Anterior cingulate cortex (tissue), 58 donors: ENCODE measurements at places on chromosomes 16 and 17.

- no peak for DNase-seq
These were observed 7.6 kb downstream of the CBX8 start for GRCh38 chr17:79788989-79789942.

DNA sequence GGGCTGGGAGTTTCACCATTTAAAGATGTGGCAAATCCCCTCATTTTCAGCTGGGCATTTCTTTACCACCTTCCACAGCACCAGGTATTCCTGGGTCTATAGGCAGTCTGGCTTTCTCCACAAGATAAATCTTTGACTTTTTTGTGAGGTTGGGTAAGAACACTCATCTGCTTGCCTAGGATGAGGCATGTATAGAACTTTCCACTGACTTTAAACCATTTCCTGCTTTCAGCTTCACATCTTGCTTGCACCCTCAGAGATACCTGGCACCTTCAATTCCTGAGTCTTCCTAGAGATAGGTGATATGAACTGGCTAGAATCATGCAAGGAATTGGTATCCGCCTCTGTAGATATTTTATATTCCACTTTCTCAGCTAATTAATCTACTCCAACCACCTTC lies 27.9 kb downstream of the SMURF2 start:
- no peak for DNase-seq

GRCh38 chr17:6660805-6661463 lies 9.4 kb downstream of the C17orf100 start:
- no peak for DNase-seq

DNA sequence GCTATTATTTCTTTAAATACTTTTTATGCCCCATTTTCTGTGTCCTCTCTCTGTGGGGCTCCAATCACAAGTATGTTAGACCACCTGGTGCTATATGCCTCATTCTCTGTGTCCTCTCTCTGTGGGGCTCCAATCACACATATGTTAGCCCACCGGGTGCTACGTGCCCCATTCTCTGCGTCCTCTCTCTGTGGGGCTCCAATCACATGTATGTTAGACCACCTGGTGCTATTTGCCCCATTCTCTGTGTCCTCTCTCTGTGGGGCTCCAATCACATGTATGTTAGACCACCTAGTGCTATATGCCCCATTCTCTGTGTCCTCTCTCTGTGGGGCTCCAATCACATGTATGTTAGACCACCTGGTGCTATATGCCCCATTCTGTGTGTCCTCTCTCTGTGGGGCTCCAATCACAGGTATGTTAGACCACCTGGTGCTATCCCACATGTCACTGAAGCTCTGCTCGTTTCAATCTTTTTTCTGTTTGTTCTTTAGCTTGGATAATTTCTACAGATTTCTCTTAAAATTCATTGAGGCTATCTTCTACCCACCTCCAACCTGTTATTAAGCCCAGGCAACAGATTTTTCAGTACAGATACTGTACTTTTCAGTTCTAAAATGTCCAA lies 28.2 kb downstream of the LMF1 start:
- no peak for DNase-seq

GRCh38 chr17:76154292-76154691 lies 13.2 kb upstream of the FOXJ1 start:
- DNase-seq, result no peak

DNA sequence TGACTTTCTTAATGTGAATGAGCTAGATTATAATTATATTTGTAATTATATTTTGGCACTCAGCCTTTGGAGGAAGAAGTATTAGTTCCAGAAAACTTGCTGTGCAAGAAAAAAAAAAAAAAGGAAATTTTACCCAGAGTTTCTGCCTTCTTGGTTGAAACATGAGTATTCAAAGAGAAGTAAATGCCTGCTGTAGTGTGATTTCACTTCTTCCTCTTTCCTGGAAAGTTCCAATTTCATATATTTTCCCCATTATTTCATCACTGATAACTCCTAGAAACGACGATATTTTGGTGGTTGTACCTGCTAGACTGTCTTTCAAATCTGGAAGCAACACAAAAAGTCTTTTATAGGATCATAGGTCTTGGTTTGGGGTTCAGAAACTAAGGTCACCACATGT lies 20.4 kb upstream of the MPHOSPH6 start:
- no peak for DNase-seq

GRCh38 chr17:31535581-31535981 lies 144.1 kb downstream of the RAB11FIP4 start:
- no peak for DNase-seq

GRCh38 chr16:11727796-11728543 lies 14.7 kb downstream of the TXNDC11 start:
- no peak for DNase-seq

- DNase-seq, result no peak
These were observed 1461.2 kb upstream of the CDH8 start for GRCh38 chr16:63497408-63497807.

DNA sequence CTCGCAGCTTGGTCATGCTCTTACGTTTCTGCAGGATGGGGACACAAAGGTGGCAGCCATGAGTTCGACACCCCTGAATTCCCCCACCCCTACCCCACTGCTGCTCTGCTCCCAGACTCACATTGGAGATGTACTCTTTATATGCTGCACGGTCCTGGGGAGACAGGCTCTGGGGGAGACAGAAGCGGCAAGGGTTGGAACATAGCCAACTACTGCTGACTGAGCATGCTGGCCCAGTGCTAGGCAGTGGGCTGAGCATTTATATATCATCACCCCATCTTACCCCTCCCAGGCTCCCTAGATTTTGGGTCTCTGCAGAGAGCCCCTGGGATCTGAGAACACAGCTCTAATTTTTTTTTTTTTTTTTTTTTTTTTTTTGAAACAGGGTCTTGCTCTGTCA lies 8.1 kb upstream of the ATXN7L3 start:
- no peak for DNase-seq

GRCh38 chr17:78356101-78356713 lies 3.7 kb downstream of the SOCS3 start:
- DNase-seq, result no peak

- DNase-seq, result peak; percentile 74
These were observed 1.1 kb upstream of the KIFC3 start for GRCh38 chr16:57803134-57803990.

DNA sequence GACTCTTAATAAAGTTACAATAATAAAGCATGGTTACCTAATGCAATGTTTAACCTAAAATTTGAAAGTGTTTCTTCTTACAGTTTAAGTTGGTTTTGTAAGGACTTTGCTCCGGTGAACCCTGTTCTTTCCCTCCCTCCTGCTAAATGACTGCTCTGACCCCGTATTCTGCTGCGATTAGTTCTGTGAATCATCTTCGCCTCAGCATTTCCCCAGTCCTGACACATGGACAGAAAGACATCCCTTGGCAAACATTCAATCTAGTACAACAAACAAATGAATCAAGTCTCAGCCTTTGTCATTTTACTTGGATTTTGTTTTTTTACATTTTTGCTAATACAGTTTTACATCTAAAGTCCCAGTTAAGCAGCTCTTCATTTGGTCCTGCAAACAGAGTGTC lies 15.4 kb downstream of the KCNJ2 start:
- no peak for DNase-seq

- no peak for DNase-seq
These were observed 62.6 kb downstream of the PLD6 start for GRCh38 chr17:17143501-17143900.

- peak; percentile 10 for DNase-seq
These were observed 53.5 kb downstream of the STX8 start for GRCh38 chr17:9522074-9522473.

DNA sequence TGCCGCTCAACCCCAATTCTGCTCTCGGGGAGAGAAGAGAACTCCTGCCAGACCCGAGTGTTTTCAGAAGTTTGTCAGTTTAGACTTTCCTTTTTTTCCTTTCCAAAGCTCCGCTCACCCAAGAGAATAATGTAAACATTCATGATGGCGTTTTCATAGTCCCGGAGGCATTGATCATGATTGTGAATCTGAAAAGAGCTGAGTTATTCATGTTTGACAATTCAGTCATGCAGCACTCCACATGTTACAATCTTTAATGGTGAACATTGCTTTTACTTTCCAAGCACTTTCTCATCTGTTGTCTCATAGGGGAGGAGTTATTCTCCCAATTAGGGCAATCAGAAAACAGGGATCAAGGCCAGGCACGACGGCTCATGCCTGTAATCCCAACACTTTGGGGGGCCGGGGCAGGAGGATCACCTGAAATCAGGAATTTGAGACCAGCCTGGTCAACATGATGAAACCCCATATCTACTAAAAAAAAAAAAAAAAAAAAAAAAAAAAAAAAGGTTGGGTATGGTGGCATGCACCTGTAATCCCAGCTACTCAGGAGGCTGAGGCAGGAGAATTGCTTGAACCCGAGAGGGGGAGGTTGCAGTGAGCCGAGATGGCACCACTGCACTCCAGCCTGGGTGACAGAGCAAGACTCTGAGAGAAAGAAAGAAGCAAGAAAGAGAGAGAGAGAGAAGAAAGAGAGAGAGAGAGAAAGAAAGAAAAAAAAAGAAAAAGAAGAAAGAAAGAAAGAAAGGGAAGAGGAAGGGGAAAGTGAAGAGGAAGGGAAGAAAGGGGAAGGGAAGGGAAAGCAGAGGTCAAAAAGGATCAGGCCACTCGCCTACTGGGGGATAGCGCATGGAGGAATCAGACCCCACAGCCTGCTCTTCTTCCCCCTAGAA lies 70.0 kb upstream of the TNRC6C start:
- DNase-seq, result no peak

DNA sequence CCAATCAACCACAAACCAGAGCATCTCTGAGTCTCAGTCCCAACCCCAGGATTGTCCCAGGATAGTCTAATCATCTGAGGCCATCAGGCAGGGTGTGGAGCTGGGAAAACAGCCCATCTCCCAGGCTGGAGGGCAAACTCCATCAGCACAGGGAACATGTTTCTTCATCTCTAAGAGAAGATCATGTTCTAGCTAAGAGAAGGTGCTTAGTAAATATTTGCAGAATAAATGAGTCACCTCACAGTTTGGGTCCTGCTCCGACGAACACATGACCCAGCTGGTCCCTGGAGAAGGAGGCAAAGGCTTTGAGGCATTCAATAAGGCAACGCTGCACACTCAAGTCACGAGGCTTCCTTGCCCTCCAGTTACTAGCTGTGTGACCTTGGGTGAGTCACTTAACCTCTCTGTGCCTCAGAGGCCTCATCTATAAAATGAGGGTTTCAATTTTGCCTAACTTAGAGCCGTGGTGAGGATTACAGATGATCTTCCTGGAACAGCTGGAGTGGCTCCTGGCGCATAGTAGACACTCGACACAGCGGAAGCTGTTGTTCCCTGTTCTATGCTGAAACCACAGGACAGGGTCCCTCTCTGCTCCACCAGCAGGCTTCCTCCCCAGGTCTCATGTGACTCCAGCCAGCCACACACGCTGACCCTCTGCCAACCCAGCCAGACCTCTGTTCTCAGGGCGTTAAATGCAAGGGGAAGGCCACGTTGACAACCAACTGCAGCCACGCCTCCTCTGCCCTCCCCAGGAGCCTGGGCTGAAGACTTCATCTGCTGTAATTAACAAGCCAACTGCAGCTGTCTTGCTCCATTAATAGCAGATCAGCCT lies 10.3 kb upstream of the RPL38 start:
- no peak for DNase-seq

DNA sequence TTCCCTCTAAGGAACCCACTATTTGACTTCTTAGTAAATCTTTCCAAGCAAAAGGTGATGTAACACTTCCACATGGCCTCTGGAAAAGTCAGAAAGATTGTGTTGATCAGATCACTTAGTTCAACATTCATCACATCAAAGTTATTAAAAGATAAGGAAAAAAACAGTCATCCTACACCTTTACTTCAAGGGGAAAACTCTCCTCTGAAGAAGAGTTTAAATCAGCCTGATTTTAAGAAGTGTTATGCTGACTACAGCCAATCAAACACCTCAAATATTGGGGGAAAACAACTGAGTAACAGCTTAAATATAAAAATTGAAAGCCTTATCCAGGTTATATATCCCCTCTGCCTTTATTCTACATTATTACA lies 19.6 kb upstream of the COPRS start:
- no peak for DNase-seq
